Activated CD4-positive, alpha-beta T cell treated with anti-CD3 and anti-CD28 coated beads, Interleukin-2, amount 10 ng/mL, durations not matched to agents 7 days and 5 days (primary cell): ENCODE measurements at places on chromosomes 12 and 14. TPM values are rescaled to one million over a fixed set of nuclear protein-coding genes. Genes with fewer than 3 reads are reported as not detected.

- H3K36me3 ChIP-seq, result no peaks in the 10 kb centered on the region
- no peak for DNase-seq
- peaks cover 32% of the 10 kb centered on the region for H3K27me3 ChIP-seq
- no peak within 1 kb of the TSS for H3K27ac ChIP-seq
- no peak within 1 kb of the TSS for H3K4me3 ChIP-seq
- H3K4me1 ChIP-seq, result peaks cover 3% of the 10 kb centered on the region
These were observed at the start of gene PLBD1 for GRCh38 chr12:14567351-14568162. Gene PLBD1 (minus strand): TSS chr12:14567883. CDS start chr12:14567696, 187 bp downstream.

CEBPE gene
- 0.98 TPM for total RNA-seq

DNA sequence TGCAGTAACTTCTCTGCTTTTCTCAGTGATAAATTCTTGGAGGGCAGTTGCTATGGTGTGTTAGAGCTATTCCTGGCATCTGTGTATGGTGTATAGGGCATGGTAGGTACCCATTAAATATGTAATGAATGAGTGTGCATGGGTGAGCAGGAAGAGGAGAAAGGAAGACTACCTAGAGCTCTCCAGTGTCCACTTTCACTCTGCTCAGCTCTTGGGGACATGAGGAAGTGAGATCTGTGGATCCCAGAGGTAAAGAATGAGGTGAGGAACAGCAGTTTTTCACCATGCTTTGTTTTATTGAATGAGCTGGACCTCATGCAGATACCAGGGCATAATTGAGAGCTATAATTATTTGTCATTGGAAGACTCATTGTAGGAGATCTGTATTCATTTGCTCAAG lies 444.8 kb upstream of the RGS6 start:
- DNase-seq, result no peak
- no peak overlapping the region for H3K27ac ChIP-seq
- peaks cover 10% of the 10 kb centered on the region for H3K4me1 ChIP-seq
- no peaks in the 10 kb centered on the region for H3K27me3 ChIP-seq
- H3K36me3 ChIP-seq, result peaks cover 20% of the 10 kb centered on the region
- H3K4me3 ChIP-seq, result no peak overlapping the region

- no peaks in the 10 kb centered on the region for H3K4me1 ChIP-seq
- no peak overlapping the region for H3K27ac ChIP-seq
- H3K4me3 ChIP-seq, result no peak overlapping the region
- H3K27me3 ChIP-seq, result no peaks in the 10 kb centered on the region
These were observed 201.6 kb upstream of the NUDT4 start for GRCh38 chr12:93176165-93176564.

LRRC10 gene
- not detected for total RNA-seq

- H3K36me3 ChIP-seq, result peaks cover 7% of the 10 kb centered on the region
- no peak for DNase-seq
- H3K4me1 ChIP-seq, result peaks cover 4% of the 10 kb centered on the region
- no peaks in the 10 kb centered on the region for H3K27me3 ChIP-seq
These were observed 209.0 kb upstream of the PLEKHG7 start for GRCh38 chr12:92493816-92494215.

PRR4 gene
- 2.5 TPM for total RNA-seq
